Anterior cingulate cortex (tissue), 58 donors: ENCODE measurements at places on chromosomes 7 and 10.
A peak's percentile ranks its signal among the peaks of the same experiment; 100 is the strongest.

GRCh38 chr10:125883211-125883610, 2.1 kb upstream of the DHX32 start:
- DNase-seq = no peak

GRCh38 chr7:29346231-29346978, 151.8 kb downstream of the CHN2 start:
- DNase-seq = no peak

GRCh38 chr7:124071843-124072242, 39.0 kb upstream of the TMEM229A start:
- DNase-seq = no peak

DNA sequence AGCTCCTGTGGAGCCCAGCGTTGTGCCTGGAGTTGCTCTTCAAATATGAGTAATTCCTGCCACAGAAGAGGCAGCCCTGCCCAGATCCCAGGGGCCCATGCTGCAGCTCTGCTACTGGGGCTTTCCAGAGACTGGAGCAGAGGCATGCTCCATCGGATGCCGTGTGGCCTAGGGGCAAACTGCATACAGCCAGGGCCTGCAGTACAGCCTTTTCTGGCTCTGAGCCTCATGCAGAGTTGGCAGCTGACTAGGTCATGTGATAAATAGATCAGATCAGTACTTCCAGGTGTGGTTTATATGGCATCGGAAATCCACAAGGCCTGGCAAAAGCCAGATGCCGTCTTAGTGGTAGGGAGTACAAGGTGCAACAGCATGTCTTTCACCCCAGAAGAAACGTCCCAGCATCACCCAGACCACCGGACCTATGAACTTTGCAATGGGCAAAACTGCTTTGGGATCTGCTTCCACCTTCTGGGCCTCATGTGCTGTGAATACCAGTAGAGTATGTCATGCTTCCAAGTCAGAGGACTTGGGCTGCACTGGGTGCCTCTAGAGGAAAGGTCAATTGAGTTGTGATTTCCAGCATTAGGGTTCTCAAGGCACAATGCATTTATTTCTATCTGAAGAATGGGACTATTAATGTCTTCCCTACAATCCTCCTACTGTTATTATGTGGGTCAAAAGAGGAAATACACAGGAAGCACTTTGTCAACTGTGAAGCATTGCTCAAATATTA, 250.7 kb upstream of the ZNF32 start:
- DNase-seq = no peak

DNA sequence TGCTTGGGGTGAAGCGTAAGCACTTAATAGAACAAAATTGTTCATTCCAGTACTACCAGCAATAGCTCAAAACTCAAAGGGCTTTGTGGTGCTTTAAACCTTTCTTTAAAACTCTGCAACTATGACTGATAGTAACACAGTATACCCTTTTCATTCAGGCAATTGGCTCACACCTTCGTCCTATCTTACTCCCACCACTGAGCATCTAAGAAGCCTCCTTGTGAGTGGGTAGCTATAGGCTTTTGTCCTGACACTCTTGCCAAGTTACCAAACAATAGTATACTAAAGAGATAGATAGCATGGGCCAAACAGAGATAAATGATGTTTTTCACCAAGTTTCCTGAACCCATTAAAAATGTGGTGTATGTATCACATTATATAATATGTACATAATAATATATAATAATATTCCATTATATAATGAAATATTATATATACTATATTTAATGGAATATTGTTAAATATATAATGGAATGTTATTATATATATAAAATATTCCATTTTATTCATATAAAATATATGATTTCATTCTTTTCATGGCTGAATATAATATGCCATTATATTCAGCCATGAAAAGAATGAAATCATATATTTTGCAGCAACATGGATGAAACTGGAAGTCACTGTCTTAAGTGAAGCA, 96.2 kb downstream of the TES start:
- no peak for DNase-seq

DNA sequence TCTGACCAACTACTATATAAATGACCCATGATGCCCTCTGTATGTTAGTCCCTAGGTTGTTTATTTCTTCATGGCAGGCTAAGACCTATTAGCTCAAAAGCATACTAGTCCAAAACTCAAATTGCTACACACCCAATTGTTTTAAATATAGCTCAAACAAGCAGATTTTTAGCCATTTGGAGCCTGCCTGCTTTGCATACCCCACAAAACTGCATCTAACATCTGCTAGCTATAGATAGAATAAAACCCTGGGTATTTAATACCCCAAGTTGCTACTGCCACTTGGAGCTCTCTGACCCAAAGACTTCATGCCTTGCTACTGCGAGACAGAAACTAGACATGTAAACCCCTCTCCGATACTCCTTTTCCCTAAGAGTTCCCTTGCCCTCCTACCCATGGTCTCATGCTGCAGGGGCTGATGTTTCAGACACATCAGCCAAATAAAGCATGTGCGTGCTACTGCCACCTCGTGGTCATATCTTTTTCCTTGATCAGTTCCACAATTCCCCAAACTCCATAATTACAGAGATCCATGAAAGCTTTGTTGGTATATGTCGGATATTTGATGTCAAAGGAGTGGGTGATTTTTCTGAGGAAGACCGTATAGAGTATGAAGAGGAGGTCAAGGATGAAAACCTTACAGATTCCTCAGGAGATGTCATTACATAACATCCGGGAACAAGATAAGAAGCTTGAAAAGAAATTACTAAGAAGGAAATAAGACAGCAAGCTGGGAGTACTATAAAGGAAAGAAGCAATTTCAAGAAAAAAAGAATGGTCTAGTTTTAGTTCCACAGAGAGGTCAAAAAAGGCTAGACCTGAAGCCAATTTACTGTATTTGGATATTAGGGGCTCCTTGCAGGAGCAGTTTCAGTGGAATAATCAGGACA, 386.6 kb downstream of the SH2D4B start:
- DNase-seq = no peak

DNA sequence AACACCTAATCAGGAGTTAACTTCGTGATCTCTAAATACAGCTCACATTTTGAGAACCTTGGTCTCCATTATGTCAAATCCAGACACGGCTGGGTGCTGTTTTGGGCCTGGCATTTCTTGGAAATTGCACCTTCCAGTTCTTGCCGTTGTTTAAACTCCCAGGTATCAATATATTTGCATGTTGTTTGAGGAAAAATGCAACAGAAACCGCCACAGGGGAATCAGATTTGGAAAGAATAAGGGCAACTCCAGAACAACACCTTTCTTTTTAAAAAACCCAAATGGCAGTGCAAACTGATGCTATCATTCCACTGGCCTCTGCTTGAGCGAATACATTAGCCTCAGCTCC, 162.0 kb downstream of the FGFR2 start:
- no peak for DNase-seq

DNA sequence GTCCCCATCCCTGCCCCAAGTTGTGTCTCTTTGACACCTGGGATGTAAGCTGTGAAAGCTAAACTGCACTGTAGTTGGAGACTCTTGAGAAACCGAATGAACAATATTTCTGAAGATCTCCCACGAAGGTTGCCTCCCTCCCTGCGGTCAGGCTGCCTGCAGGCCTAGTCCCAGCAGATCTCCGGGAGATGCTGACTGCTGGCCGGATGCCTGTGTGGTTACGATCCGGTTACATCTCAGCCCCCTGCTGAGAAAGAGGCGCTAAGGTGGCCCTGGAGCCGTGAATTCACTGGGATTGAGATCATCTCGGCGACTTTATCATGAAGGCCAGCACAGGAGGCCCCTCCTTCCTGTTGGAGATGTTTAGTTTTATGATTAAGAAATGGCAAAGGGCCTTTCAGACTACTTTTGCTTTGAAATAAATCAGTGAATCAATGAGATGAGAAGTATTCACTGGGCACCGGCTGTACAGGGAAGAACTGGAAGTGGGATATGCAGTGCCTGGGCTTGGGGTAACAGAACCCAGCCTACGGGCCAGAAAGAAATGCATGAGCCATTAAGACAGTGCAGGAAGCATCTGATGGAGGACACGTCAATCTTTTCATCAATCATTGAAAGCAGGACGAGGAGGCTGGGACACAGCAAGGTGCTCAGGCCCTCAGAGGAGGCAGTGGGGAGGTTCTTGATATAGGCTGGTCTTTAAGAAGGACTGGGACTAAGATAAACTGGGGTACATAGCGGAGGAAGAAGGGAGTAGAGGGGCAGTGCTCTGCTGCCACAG, 177.6 kb downstream of the PRKAG2 start:
- DNase-seq = no peak

- no peak for DNase-seq
These were observed 6.0 kb downstream of the PTPRZ1 start for GRCh38 chr7:121878918-121879464.

DNA sequence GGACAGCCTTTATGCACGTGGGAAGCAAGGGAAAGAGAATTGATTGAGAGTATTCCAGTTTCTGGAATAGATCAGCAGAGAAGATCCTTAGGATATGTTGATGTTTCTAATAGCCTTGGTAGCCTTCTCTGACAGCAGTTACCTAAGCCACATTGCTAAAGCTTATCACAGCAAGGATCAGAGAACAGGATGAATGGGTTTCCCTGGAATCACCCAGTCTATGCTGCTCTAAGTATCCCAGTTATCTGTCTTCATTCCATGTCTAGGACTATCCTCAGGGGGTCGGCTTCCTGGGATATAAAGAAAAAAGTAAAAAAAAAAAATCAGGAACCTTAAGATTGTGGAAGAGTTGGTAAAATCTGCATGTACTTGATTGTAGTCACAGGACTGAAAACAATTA, 352.0 kb upstream of the AKR1E2 start:
- DNase-seq = no peak

DNA sequence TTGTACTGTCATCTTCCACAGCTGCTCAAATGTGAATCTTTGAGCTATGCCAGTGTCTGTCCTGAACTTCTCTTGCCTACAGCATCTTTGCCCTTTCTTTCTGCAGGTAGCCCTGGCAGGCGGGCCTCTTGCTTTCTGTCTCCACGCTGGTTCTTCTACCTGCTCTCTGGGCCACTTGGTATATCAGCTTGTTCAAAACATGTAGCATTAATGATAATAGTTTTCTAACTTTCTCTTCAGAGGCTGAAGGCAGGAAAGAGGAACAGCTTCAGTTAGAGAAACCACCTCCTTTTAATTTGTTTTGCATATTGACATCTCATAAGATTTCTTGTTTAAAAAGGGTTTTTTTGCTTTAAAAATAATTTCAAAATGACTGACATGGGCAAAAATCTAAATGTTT, 923 bp upstream of the FGL2 start:
- DNase-seq = no peak

DNA sequence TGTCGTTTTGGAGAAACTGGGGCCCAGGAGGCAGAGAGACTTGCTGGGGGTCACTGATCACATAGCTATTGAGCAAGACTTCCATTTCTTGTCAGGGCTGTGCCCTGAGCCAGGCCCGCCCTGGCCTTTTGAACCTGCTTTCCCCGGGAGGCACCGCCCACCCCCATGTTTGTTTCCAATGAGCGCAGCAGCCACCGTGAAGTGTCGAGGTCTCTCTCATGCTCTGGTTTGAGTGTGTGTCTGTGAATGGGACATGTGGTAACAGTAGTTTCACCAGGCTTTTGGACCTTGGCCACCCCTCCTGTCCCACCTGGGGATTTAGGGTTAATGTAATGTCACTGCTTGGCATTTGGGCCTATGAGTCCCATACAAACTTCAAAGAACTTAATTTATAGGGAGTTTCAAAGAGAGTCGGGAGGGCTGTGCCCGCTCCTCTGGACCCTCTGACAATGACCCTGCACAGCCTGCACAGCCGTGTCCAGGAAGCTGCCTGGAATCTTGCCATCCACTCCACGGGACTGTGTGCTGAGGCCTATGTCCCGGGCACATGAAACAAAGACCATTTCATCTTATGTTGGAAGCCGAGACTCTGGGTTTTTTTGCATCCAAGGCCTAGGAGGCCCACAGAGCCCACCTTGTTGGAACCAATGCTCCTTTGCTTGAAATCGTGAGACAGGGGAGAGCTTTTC, 6.3 kb downstream of the PRF1 start:
- DNase-seq = peak; percentile 46

GRCh38 chr7:112958775-112959174, 127.9 kb downstream of the GPR85 start:
- DNase-seq = no peak

GRCh38 chr7:127768241-127768640, 116.2 kb downstream of the SND1 start:
- DNase-seq = no peak

DNA sequence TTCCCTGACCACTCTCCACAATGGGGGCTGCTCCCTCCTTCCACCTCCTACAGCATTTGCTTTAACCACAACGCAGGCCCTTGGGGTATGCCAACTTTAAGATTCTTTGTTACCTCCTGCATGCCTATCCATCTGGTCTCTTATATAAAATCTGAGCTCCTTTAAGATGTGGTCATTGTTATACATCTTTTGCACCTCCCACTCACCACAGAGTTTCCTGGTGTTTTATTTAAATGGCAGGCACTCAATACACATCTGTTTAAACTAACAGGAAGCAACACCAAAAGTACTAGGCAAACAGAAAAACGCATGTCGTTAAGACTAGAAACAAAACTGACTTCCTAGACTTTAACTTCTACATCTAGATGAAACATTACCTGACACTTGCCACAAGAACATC, 36.3 kb downstream of the SLC25A13 start:
- DNase-seq = no peak

GRCh38 chr7:102843850-102844249, 69.0 kb upstream of the LRRC17 start:
- no peak for DNase-seq

- DNase-seq = no peak
These were observed 226.1 kb downstream of the GLRX3 start for GRCh38 chr10:130362308-130362761.

DNA sequence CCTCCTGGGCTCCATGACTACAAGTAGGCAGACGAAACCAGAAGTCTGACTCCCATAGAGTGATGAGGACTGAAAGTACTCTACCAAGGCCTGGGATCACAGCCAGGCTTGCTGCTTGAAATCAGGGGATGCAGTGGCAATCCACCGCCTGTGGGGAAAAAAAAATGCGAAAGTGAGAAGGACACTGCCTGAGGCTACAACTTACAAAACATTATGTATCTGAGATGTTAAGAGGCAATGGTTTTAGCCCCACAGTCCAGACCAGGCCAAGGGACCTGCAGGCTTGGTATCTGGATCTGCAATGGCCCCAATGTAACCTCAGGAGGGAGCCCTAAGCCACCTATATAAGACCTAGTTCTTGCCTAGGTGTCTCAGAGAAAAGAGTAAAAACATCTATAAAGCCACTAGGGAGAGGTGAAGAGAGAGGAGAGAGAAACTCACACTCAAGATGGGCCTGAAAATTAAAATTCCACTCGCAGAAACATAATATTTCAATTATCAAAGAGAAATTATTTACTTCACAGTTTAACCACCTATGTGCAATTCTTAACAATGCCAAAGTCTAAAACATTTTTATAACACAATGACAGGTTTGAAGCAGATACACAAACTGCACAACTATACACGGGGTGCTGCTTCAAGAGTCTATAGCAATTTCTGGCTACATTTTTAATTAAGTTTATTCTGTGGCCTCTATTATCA, 13.9 kb downstream of the DNAJC1 start:
- DNase-seq = peak; percentile 59

GRCh38 chr7:8143151-8143874, 118.7 kb downstream of the ICA1 start:
- DNase-seq = no peak
